ENCODE measurements at places on chromosomes 12 and 14.
A peak's percentile ranks its signal among the peaks of the same experiment; 100 is the strongest.

DNA sequence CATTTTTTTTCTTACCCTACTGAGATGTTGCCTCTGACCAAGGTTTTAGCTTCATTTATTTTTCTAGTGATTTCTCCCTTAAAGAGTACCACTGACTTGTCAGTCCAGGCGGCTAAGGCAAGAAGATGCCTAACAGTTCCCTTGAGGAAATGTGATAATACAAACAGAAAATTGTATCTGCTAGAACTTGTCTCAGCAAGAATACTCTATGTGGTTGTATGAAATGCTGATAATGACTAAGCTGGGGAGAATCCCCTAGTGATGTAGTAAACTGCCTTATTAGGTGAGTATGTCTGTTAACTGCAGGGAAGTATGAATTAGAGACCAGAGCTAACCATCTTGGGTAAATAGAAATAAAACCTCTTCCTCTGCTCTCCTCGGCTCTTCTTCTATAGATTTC lies 6.7 kb downstream of the C12orf54 start:
- no peak for DNase-seq

- DNase-seq: peak; percentile 26
These were observed 634 bp downstream of the MED13L start for GRCh38 chr12:116276652-116277466.

GRCh38 chr12:89370421-89370831 lies 18.1 kb upstream of the DUSP6 start:
- DNase-seq: no peak

DNA sequence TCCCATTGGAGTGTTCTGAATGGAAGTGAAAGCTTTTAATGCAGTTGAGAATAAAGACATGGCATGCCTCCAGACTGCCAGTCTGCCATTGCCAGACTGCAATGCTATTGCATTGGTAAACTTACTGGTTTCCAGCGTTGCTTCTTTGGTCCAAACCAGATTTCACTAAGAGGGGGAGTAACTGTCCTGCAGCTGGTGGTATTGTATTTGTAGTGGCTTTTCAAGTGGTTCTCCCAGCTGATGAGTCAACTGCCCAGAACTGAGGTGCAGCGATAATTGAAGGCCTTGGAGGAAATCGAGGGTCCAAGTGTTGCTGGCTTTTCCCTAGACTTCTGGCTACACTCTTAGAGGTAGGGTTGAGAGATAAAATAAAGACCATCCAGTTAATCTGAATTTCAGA lies 31.9 kb downstream of the ERG28 start:
- no peak for DNase-seq

GRCh38 chr12:80838024-80838658 lies 99.6 kb downstream of the LIN7A start:
- no peak for DNase-seq

- no peak for DNase-seq
These were observed 14.0 kb downstream of the KCTD10 start for GRCh38 chr12:109462868-109463692.

DNA sequence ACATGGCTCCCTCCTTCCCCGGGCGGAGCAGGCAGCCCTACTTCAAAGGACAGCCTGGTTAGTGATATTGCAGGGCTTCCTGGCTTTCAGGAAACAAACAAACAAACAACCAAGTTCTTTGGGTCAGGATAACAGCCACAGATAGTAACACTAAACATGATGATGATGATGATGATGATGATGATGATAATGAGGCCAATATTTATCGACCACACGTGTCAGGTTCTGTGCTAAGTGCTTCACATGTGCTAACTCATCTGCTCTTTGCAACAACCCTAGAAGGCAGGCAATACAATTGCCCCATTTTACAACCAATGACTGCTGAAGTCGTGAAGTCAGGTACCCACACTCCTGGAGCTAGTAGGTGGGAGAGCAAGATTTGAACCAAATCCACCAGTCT lies 44.1 kb upstream of the TBX5 start:
- no peak for DNase-seq

DNA sequence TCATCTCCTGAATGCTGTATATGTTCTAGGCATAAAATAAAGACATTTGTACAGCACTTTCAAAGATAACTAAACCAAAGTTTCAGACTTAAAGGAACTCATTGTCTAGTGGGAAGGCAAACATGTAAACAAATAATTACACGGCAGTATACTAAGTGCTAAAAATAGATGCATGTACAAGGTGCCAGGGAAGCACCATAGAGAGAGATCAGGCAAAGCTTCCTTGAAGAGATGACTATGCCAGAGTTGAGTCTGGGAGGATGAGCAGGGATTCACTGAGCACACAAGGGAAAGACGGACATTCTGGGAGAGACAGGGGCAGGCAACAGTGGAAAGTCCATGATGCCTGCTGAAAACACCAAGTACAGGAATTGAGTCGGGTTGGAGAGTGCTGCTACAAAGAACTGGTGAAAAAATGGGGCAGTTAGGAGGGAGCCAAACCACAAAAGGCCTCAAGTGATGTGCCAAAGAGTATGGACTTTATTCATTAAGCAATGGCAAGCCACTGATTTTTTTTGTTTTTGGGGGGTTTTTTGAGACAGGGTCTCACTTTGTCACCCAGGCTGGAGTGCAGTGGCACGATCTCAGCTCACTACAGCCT lies 26.8 kb downstream of the ANKS1B start:
- no peak for DNase-seq

DNA sequence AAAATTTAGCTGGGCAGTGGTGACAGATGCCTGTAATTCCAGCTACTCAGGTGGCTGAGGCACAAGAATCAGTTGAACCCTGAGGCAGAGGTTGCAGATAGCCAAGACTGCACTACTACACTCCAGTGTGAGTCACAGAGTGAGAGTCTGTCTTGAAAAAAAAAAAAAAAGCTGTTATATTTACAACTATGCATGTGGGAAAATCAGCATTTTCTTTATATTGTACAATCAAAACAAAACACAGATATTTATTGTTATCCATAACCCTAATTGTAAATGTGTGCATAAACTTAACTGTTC lies 12.5 kb downstream of the C1R start:
- DNase-seq: no peak

- no peak for DNase-seq
These were observed 127.4 kb downstream of the CRADD start for GRCh38 chr12:93804392-93805179.

DNA sequence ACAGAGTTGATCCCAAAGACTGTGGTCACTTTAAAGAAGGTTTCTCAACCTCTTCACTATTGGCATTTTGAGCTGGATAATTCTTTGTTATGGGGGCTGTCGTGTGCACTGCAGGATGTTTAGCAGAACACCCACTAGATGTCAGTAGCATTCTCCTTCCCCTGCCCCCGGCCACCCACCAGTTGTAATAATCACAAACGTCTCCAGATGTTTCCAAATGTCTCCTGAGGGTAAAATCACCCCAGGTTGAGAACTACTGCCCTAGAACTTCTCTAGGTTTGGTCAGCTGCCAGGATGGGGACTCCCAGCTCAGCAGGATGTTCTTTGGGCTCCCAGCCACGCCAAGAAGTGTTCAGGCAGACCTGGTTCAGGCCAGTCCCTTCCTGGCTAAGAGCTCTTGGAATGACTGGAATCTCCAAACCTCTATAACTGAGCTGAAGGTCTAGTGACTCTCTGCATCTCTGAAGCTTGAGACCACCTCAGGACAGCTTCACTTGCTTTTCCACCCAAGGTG lies 12.5 kb upstream of the AJUBA start:
- no peak for DNase-seq

All from stimulated activated CD4-positive, alpha-beta T cell treated with anti-CD3 and anti-CD28 coated beads, TNF-alpha, amount 100 ng/mL, for 4 hours (primary cell).